H7 (cell line): ENCODE measurements at places on chromosomes 12 and 14. TPM values are rescaled to one million over a fixed set of nuclear protein-coding genes. Genes with fewer than 3 reads are reported as not detected.

DNA sequence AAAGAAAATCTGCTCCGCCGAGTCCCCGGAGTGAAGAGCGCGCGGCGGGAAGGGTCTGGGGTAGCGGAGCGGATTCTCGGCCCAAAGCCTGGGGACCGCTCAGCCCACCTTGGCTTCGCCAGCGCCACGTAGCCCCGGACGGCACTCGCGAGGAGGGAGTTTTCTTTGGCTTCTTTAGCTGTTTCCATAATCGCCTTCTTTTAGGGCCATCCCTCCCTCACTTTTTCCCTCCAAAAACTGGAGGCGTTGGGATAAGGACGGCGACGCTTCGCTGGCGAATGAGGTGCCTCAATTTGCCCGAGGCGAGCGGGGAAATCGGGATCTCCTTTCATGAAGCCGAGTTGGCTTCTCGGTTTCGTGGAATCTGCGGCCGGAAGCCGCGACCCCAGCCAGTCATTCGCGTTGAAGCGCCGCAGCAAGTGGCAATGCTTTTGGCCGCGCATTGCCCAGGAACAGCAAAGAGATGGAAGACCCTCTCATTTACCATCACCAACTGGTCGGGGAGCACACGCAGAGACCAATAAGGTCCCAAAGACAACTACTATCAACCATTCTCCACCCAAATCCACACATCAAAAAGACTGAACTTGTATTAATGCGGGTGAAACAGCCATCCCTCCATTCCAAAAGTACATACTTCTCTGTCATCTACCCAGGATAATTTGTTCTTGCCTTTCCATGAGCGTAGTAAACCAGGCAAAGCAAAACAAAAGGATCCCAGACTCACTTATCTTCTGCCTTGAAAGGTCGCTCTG lies 8.4 kb upstream of the SIX1 start:
- DNase-seq = no peak

- DNase-seq = peak; percentile 36
Observed at GRCh38 chr14:104676130-104676693, 13.2 kb upstream of the INF2 start.

DNA sequence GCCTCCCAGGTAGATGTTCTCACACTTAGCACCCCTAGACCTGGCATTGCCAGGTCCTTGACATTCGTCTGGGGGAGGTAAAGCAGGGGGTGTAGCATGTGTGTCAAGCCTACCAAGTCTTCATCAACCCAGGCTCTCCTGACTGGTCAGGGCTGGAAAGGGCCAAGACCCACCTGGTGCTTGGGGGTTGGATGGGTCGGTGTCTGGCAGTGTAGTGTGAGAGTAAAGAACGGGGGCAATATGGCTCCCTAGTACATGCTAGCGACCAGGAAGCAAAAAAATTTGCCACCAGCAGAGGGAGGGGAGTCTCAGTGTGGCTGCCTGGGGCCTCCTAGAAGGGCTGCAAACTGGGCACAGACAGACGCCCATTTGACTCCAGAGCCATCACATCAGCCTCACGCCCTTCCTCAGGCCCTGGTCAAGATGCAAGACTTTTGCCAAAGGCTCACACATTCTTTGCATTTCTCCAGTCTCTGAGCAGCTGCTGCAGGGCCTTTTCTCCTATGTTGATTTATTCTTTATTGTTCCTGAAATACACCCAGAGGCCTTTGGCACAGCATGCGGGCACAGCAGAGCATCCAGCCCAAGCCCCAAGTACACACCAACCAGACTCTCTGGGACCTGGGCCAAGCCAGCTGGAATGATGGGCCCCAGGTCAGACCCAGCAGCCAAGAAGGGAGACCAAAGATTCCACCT lies 38.3 kb upstream of the PNMA1 start:
- no peak for DNase-seq

- DNase-seq = no peak
Observed at GRCh38 chr12:46455648-46456352, 83.2 kb upstream of the SLC38A2 start.

DNA sequence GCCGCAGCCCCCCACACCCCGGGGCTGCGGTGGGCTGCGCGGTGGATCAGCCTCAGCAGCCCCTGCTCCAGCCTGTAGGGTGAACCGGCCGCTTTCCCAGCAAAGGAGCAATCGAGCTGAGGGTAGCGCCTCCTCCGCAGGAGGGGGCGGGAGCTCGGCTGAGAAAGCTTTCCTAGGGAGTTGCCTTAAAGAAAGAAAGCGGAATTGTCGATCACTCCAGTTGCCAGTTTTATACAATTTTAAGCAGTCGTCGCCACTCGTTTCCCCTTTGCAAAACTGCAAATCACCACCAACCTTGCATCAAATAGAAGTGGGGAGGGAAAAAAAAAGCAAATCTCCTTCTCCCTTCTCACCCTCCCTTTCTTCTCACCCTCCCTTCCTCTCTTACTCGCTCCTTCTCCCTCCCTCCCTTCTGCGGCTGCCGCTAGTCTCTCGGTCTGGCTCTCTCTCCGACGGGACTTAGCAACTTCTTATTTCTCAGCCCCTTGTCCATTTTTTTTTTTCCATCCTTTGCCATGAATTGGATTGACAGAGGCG lies at the start of gene PDE3A:
PDE3A (plus strand) TSS at position 424 of the 537 bp plus-strand sequence. CDS start 748 bp downstream, outside the sequence.
- peak; percentile 82 for DNase-seq

DNA sequence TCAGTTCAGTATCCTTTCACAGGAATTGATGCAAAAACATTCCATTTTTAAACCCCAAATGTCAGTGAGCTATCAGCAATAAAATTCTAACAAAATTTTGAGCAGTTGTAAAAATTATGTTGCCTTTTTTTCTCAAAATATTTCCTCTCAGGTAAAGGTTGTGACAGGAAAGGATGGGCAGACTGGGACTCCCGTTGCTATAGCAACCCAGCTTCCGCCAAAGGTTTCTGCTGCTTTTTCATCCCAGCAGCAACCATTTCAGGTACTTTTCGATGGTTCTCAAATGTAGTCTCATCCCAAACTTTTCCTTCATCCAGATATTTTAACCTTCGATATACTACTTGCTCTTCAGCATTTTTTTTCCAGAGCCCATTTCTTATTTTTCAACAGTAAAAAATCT lies 13.6 kb downstream of the EP400 start:
- peak; percentile 50 for DNase-seq

DNA sequence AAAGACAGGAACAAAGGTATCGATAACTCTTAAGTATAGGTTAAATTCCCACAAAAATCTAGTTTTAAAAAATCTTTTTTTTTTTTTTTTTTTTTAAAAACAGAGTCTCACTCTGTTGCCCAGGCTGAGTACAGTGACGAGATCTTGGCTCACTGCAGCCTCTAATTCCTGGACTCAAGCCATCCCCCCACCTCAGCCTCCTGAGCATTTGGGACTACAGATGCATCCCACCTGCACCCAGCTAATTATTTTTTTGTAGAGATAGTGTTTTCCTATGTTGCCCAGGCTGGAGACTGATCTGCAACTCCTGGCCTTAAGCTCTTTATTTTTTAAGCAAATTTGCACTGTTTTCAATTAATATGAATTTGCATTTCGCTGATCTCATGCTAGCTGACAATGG lies 9.8 kb downstream of the PSEN1 start:
- DNase-seq = no peak

- peak; percentile 82 for DNase-seq
Observed at GRCh38 chr12:104414581-104415341, 42.0 kb upstream of the CHST11 start.

DNA sequence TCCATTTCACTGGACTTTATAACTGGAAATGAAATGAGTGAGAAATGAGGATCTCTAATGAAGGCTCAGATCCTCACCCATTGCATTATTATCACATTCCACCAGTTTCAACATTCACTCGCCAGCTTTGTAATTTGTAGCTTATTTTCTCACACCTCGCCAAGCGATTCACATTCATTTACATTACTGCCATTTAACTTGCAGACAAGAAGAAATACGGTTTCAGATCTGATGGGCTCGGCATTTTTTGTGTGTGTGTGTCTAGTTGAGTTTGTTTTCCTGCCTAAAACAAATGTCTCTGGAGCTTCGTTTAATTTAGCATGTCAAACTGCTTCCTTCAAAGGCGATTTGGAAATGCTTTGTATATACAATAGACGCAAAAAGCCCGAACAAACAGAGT lies 132.2 kb downstream of the FLRT2 start:
- no peak for DNase-seq

- DNase-seq = no peak
Observed at GRCh38 chr14:72731252-72732020, 162.5 kb downstream of the DPF3 start.

GRCh38 chr14:94707494-94707893 lies 62.4 kb downstream of the GSC start:
- DNase-seq = peak; percentile 90

DNA sequence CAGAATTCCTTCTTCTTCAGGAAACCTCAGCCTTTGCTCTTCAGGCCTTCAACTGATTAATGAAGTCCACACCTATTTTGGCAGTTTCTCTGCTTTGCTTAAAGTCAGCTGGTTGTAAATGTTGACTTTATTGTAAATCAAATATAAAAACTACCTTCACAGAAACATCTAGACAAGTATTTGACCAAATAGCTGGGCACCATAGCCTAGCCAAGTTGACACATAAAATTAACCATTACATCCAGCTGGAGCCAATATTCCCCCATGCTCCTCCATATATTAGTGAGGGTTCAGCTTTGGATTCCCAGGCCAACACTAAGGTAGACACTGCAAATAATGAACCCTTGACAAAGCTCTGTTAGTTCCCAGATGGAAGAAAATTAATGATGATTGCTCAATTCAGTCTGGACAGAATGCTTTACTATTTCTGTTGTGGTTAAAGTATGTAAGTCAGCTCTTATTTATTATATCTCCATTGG lies 125.5 kb downstream of the ZFP36L1 start:
- DNase-seq = no peak

- DNase-seq = no peak
Observed at GRCh38 chr12:38175538-38175937, 141.0 kb upstream of the ALG10B start.

DNA sequence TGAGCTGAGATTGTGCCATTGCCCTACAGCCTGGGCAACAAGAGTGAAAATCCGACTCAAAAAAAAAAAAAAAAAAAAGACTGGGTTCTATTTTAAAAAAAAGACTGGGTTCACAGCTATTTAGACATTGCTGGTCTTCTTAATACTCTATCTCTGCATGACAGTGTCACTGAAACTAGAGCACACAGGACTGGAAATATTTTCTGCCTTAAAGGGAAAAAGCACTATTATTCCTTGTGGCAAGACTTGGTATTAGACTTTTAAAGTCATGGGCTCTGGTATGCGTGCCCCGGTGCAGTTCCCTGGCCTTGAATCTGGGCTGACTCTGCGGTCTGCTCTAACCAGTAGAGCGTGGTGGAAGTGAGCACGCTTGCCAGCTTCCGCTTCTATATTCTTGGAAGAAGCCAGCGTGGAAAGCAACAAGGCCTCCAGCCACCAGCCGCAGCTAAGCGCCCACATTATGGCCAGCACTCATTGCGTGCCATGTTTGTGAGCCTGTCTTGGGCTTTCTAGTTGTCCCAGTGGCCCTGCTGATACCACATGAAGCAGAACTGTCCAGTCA lies 31.3 kb downstream of the PRKAB1 start:
- DNase-seq = no peak

GRCh38 chr12:64461634-64462414 lies 9.9 kb downstream of the TBK1 start:
- no peak for DNase-seq

DNA sequence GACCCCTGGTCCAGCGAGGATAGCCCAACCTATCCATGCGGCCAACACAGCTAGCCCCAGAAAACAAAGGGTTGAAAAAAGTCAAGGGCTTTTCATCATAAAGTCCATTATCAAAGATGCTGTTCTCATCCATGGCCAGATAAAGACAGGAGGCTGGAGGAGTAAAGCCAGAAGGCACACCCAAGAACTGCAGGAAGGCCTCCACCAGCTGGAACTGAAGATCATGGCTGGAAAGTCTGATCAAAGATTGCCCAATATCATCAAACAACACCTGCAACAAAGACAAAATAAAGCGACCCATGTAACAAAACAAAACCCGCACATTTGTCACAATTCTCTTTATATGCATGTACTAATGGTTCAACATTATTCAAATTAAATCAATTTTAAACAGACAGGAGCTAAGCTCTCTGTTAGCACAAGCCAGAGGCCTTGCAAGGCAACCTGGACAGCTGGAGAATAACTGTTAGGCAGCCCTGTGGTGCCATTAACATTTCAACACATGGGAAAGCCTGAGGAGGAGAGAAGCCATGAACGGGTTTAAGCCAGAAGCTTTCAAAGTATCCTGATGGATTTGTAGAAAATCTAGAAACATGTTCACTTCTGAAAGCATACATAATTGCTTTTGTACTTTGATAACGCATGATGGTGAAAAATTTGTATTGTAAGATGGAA lies 34.1 kb downstream of the PSMC1 start:
- peak; percentile 62 for DNase-seq

- no peak for DNase-seq
Observed at GRCh38 chr12:116529048-116529447, 30.1 kb upstream of the MAP1LC3B2 start.

DNA sequence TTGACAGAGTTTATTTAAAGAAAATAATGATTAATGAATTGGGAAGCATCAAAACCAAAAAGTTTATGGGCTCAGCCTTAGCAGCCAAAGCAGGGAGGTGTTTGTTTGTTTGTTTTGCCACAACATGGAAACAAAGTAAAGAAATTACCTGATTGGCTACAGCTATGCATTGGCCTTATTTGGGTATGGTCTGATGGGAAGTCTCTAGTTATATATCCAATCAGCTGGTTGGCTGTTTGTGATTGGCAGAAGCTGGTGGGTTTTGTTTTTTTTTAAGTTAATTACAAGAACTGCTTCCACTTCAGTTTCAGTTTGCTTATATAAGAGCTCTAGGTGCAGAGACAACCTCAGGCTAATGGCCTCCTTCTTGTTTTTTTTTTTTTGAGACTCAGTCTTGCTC lies 4.6 kb upstream of the LEMD3 start:
- no peak for DNase-seq

- DNase-seq = no peak
Observed at GRCh38 chr12:59059088-59059935, 139.0 kb upstream of the LRIG3 start.

DNA sequence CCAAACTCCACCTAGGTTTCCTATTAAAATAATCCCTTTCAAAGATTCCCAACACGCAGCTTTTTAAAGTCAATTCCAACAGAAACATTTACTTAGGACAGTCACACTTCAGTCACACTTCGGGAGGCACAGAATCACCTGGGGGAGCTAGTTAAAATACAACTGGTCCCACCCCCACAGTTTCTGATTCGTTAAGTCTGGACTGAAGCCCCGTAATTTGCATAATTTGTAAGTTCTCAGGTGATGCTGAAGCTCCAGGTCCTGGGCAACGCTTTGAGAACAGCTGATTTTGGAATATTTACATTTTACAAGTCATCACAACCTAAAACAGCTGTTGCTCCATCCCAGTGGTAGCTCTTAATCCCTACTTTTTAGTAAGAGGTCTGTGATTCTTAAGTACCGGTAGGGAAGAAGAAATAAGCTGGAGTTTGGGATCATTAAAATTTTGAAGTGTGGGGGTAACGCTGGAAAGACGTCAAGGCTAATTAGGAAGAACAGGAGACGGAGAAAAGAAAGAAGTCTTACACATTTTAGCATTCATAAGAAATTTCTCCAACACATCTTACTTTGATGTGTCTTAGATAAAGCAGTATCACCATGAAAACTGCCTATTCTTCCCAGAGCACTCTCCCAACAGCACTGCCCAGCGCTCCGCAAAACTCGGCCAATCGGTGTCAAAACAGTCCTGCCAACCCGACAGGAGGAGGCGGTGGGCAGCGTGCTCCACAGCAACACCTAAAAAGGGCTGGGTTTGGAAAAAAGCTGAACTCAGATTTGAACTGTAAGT lies 1.1 kb downstream of the IPO8 start:
- peak; percentile 50 for DNase-seq

The AKAP6 gene
- 0.22 and 0.28 TPM in 2 replicates for total RNA-seq

The ORMDL2 gene
- 10.6 and 18.3 TPM in 2 replicates for total RNA-seq

The PLEKHD1 gene
- 0.10 and 0.37 TPM in 2 replicates for total RNA-seq

The AMIGO2 gene
- 10.3 and 15.3 TPM in 2 replicates for total RNA-seq

The PPP1R1A gene
- 23.8 and 24.3 TPM in 2 replicates for total RNA-seq

The HCAR1 gene
- total RNA-seq = 0.04 TPM in 1 of 2 replicates, not detected in the other

The ACOT6 gene
- total RNA-seq = not detected in 2 replicates

The LRP1 gene
- 17.3 and 23.9 TPM in 2 replicates for total RNA-seq
